Stimulated activated CD8-positive, alpha-beta memory T cell treated with anti-CD3 and anti-CD28 coated beads, Interleukin-15, amount 100 ng/mL, for 1 hour (primary cell): ENCODE measurements at places on chromosomes 11 and 22.

- no peak for DNase-seq
Observed at GRCh38 chr11:115919341-115920091, 415.3 kb upstream of the CADM1 start.

- DNase-seq = no peak
Observed at GRCh38 chr11:100925935-100926334, 203.7 kb downstream of the PGR start.

DNA sequence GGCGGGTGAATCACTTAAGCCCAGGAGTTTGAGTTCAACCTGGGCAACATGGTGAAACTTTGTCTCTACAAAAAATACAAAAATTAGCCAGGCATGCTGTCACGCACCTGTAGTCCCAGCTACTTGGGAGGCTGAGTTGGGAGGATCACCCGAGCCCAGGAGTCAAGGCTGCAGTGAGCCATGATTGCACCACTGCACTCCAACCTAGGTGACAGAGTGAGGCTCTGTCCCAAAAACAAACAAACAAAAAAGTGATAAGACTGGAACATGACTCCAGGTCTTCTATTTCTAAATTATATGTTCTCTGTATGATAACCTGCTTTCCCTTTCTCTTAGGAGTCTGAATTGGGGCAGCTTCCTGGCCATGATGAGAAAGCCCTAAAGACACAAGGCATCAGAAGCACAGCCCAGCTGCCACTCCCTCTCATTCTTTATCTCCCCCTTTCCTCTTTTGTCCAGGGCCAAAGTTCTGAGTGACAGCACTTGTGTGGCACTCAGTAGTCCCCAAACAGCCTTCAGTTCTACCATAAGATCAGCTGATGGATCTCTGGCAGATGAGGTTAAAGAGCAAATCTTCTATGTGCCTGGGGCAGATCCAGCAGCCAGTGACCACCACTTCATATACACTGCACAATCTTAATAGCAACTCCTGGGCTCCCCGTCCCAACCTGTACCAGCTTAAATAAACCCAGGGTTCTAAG lies 136.0 kb downstream of the C11orf58 start:
- DNase-seq = no peak

GRCh38 chr11:78365381-78365792 lies 52.2 kb downstream of the GAB2 start:
- no peak for DNase-seq

DNA sequence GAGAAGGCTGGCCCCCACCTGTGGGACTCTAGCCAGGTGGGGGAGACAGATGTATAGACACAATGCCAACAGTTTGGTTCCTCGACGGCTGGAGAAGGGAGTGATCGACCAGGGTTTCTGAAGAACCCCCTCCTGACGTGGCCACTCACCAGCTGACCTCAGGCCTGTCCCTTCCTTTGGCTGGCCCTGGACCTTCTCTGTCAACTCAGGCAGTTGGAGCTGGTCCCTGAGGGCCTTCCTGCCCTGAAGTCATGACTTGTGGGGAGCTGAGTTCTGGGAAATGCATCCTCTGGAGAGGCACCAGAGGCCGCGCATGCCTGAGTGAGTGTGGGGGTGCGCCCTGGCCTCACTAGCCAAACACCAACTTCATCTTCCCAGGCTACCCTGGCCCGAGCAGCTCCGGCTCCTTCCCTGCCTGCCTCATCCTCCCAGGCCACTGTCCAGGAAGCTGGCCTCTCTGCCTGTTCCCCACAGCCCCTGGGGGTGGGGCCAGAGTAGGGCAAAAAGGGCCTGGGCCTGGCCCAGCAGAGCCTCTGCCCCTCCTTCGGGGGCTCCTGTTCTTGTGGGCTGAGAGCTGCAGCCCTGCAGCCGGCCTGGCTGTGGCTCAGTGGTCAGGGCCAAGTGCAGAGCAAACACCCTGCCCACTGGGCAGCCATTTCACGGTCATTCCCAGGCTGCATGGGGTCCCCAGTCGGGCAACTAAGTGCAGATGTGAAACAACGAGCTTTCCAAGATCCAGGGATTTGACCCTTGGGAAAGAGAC lies 23.6 kb downstream of the TXN2 start:
- DNase-seq = no peak

DNA sequence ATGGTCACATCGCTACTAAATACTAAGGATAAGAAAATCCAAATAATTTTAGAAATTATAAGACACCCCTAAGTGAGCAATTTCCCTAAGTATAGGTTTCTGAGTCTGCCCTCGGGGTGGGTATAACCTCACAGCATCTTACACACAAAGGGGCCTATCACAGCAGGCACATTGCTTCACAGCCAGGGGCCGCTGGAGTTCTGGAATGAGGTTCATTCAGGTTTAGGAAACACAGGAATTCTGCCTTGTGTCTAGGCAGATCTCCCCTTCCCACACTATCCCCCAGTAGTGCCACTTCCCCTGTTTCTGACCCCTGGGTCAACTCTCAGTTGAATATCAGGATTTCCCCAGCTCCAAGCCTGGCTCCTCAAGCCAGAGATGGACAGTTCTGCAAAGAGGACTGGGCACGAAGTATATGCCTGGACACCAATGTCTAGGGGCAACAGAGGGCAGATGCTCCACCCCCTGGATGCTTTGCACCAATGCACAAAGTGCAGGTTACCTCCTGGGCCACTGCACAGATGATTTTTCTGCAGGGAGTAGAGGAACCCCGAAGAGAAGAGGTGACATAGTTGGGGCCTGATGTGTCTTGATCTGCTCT lies 11.4 kb downstream of the TUBA8 start:
- DNase-seq = no peak

DNA sequence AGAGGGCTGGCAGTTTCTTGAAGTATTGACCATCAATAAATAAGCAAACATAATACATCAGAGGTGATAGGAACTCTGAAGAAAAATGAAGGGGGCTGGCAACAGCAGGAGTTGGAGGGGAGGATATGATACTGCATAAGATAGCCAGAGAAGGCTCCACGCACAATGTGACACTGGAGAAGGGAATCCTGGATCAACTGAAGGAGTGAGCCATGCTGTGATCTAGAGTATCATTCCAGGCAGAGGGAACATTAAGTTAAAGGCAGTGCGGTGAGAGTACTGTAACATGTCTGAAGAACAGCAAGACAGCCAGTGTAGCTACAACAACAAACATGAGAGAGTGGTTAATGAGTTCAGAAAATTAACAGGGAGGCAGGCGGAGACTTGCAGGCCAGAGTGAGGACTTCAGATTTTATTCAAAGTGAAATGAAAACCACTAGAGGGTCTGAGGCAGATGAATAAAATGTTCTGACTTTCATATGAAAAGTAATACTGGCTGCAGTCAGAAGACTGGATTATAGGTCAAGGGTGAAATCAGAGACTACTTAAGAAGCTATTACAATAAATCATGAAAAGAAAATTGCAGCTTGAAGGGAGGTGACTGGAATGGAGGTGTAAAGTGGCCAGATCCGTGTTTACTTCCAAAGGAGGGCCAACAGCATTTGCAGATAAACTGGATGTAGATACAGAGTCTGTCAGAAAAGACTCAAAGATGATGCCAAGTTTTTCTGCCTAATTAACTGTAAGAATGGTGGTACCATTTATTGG lies 49.4 kb downstream of the RRAS2 start:
- DNase-seq = no peak

GRCh38 chr11:93089474-93090102 lies 108.2 kb downstream of the SLC36A4 start:
- DNase-seq = no peak

DNA sequence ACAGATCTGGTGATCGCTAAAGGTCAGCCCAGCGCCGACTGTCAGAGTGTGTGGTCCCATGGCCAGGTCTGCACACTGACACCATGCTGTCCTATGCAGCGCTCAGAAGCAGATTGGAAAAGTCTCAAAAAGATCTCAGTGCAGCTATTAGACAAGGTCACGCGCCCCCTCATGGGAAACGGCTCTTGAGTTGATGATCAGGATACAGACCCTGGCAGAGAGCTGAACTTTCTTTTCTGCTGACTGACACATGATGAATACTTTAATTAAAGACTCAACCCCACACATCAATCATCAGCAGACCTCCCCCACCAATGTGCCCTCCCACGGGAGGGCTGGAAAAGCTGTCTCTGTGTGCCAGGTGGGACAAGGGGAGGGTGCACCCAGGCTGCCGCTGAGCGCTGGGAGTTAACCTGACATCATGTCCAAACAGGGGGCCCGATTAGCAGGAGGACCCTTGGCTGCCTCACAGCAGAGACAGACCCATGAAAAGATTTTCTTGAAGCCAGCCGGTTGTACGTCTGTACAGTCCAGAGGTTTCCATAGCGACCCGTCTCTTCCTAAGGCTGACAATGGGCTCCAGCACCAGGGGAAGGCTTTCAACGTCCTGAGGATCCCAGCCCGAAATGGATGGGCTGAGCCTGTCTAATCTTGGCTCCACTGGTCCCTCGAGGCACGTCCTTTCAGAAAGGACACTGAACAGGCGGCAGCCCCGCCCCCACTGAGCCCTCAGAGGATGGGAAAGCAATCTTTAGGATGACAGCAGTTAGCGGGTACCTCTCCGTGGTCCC lies 26.9 kb downstream of the RASD2 start:
- DNase-seq = no peak

DNA sequence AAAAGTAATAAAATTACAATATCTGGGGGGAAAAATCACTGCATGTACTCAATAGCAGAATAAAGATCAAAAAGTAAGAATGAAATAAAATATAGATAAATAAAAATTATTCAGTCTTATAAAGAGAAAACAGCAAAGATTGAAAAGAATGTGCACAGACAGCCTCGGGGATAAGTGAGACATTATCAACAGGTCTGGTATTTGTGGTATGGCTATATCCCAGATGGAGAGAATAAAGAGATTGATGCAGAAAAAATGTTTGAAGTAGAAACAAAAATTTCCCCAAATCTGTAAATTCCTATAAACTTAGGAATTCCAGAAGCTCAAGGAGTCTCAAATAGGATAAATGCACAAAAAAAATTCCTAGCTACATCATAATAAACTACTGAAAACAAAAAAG lies 74.5 kb upstream of the LUZP2 start:
- DNase-seq = no peak

GRCh38 chr11:82978422-82979099 lies 77.0 kb downstream of the DDIAS start:
- DNase-seq = no peak

DNA sequence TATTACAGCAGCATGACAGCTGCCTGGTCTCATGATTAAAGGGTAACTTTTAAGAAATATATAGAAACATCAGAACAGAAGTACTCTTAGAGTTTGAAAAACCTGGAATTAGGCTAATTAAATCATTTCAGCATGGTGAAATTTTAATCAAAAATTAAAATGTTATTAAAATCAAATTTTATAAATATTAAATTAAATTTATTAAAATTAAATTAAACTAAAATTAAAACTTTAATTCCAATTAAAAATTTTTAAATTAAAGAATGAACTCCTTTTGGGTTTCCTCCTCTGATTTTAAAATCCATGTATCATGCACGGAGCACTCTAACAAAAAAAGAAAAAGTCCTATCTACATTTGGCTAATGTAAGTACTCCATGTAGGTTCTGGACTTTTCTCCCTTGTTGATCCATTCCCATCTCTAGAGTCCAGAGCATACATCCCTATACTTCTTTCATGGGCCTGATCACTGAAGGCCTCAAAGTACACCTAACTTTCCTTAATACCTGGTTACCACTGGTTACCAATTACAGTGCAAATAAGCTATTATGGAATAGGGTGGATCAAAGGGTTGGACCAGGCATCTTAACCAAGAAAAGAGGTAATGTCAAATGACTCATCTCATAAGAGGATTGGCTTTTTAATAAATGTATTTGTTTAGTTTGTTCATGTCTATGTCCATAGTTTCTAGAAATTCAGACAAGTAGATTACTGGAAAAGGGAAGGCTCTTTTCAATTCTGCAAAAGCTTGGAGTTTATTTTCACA lies 48.4 kb upstream of the MUC15 start:
- no peak for DNase-seq

- DNase-seq = no peak
Observed at GRCh38 chr11:92087725-92088537, 136.7 kb upstream of the FAT3 start.
